ENCODE measurements at places on chromosomes 11 and 22.

GRCh38 chr11:104078995-104079394 is 42.6 kb downstream of the DDI1 start:
- DNase-seq = no peak

GRCh38 chr22:30538280-30538679 is 8.3 kb downstream of the SEC14L6 start:
- DNase-seq = no peak

GRCh38 chr11:127055236-127055635 is 54.7 kb upstream of the KIRREL3 start:
- no peak for DNase-seq

GRCh38 chr11:17572791-17573460 is 25.9 kb downstream of the OTOG start:
- DNase-seq = no peak

GRCh38 chr22:49967706-49968208 is 7.2 kb downstream of the PIM3 start:
- no peak for DNase-seq

DNA sequence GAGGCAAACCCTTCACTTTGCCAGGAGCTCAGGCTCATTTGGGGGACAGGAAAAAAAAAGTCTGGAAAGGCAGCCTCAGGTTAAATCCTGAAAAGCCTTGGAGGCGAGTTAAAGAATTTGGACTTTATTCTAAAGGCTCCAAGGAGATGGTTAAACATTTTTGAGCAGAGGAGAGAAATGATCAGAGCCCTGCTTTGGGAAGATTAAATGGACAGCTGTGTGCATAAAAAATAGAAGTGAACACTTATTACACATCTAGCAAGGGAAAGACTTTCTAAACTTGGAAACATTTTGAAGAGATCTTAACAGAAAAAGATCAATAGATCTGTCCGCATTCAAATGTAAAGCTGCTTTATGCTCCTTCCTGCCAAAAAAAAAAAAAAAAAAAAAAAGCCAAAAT is 8.4 kb upstream of the RAB3IL1 start:
- DNase-seq = no peak

DNA sequence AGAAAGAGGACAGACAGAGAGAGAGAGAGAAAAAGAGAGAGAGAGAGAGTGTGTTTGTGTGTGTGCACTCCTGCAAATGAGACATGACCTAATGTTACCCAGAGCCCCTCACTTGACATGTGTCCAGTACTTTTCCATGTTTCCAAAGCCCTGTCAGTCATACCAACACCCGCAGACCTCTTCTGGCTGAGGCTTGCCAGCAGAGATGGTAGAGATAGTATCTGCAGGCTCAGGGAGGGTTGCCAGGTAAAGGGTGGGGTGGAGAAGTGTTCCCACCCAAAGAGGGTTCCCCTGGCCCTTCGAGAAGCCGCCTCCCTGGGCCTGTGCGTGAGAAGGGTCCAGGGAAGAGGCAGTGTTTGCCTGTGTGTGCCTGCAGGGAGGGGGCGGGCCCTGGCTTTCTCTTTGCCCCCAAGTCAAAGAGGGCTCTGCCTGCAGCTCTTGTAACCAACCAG is 40.7 kb downstream of the POU2F3 start:
- DNase-seq = no peak

DNA sequence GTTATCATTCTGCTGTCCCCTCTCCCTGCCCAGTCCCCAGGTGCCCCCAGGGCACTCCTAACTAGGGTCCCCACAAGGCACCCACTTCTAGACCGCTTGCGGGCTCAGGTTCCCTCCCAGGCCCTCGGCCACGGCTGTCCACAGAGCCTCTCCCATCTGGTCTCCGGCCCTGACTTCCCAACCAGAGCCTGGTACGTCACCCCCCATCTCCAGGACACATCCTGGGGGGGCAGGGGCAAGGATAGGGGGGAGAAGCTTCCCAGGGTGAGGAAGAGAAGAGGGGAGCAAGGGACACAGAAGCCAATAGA is 457 bp downstream of the SSTR3 start:
- no peak for DNase-seq

- no peak for DNase-seq
Observed at GRCh38 chr11:12792018-12792417, 117.8 kb downstream of the TEAD1 start.

- DNase-seq = no peak
Observed at GRCh38 chr11:122122179-122122578, 6.2 kb upstream of the BLID start.

All from stimulated activated CD8-positive, alpha-beta memory T cell treated with anti-CD3 and anti-CD28 coated beads, Interleukin-4, amount 100 ng/mL, for 4 hours (primary cell).